ENCODE measurements at places on chromosomes 16 and 17. TPM values are rescaled to one million over a fixed set of nuclear protein-coding genes. Genes with fewer than 3 reads are reported as not detected.

LDHD gene
- total RNA-seq: 21.0 TPM

- no peak for DNase-seq
These were observed 895.8 kb upstream of the SOX9 start for GRCh38 chr17:71224824-71225575.

DNAI2 gene
- 0.87 TPM for total RNA-seq

DNA sequence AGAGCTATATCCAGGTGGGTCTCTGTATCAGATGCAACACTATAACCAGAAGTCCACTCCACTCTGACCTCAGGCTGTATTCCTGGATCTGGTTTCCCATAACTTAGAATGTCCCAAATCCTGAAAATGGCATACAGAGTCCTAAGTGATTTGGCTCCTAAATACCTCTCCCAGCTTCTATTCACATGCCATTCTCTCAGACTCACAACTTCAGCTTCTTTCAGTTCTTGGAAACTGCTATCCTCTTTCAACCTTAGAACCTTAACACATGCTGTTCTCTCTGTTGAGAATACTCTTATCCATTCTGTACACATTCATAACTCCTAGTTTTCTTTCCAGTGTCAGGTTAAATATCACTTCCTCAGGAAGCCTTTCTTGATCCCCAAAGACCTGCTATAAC, 132.0 kb downstream of the BRIP1 start:
- no peak for DNase-seq

DNA sequence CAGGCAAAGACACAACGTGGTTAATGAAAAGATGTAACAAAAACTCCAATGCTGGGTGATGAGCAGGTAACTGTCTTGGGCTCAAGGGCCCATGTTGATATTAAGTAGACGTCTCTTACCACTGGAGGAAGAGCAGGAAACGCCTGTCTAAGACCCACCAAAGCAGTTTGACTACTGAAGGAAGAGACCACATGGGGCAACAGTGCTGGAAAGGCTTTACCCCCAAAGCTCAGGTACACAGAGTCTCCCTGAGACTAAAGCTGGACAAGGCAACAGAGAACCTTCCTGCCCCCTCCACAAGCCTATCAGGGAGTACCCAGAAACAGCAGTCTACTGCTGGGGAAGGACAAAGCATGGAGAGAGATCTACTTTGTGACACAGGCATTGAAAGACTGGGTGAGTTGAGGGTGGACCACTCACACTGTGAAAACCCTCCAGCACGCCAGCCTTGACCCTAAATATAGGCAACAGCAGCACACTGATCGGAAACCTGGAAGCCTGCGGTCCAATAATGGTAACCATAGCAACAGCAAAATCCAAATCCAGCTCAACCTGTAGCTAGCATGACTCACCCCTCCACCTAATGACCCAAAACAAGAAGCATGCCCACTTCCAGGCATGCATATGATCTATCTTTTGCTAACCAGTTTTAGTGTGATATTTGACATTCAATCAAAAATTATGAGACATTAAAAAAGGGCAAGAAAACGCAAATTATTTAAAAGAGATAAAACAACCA, 270.5 kb upstream of the SDK2 start:
- DNase-seq: no peak

Measured in ovary (tissue), 10 donors.